ENCODE measurements at places on chromosomes 16 and 17.
A peak's percentile ranks its signal among the peaks of the same experiment; 100 is the strongest.

DNA sequence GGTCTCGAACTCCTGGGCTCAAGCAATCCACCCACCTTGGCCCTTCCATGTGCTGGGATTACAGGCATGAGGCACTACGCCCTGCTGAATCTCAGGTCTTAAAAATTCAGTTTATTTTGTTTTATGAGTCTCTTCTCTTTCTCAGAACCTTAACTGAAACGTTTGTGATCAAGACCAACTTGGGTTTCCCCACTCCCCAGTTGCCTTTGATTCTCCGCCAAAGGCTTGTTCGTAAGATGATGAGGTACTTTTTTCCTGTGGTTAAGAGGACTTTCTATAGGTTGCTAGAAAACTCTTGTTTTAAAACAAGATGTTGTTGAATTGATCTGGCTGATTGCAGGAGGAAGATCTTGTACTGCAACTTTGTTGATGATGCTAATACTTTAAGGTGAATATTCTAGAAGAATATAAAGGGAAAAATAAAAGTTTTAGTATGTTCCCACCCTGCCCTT, 11.7 kb downstream of the ABCC1 start:
- DNase-seq: no peak

DNA sequence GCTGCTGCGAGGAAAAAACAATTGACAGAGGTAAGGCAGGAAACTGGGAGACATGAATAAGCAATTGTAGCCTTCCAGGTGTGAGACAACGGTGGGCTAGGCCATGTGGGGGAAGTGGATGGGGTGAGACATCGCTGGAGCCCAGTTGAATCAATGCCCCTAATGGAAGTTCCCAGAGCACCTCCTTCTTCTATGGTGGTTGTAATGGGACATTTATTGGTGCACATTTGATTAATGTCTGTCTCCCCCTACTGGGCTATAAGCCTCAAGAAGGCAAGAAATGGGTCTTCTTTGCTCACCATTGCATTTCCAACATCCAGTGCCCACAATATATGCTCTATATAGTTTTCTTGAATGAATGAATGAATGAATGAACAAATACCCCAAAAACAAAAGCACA, 22.7 kb upstream of the CD300E start:
- no peak for DNase-seq

GRCh38 chr16:23929856-23930255, 94.1 kb downstream of the PRKCB start:
- DNase-seq: no peak

- DNase-seq: no peak
Measured at GRCh38 chr17:7011942-7012254, 526 bp upstream of the RNASEK start.

GRCh38 chr17:77836557-77837041, 121.9 kb upstream of the TNRC6C start:
- no peak for DNase-seq

DNA sequence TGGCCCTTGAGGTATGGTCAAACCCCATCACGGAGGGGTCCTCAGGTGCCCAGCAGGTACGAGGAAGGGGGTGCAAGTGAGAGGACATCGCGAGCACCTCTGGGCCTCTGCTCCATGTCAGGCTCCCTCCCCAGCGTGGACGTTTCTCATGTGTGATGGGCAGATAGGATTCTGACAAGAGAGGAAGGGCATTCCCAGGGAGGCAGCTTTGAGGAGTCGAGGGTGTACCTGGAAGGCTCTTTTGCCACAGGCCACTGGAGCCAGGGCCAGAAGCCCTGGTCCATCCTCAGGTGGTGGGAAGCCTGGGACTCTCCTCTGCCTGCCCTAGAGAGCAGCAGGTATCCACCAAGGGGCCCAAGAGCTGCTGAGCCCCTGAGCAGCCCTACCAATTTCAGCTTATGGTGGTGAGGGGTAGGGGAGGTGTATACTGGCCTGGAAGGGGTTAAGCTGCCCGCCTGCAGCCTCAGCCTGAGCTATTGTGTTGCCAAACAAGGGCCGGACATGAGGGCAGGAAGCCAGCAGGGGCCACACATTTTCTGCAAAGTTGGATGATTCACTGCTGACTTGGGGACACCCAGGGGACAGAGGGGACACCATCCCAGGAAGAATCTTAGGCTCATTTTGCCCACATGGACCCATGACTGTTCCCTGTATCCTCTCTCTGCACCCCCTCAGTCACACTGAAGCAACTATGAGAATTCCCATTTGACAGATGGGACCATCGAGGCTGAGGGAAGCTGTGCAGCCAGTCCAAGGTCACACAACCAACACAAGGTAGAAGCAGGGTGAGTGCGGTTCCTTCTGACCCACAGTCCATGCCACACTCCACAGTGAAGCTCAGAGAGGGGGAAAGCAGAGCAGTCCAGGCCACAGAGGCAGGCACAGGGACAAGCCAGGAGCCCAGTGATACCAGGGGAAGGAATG, 1.7 kb downstream of the CDH5 start:
- DNase-seq: no peak

DNA sequence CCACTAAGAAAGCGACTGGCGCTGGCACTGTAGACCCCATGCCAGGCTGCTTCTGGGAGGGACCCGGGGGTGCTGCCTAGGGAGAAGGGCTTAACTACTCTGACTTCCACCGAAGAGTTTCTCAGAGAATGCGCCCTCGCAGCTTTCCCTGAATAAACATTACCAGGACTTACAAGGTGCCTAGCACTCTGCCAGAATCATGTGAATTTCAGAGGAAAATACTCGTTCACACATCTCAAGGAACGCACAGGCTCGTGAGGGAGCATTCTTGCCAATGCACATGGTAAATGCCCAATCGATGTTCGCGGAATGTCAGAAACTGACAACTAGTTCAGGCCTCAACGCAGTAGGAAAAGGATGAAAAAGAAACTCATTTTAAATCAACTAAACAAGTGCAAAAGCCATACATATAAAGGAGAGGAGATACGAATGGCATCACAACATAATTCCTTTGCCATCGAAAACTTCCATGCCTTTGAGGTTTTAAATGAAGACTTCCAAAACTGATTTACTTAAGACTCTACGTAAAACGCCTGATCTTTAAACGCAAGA, 999 bp downstream of the CMC2 start:
- no peak for DNase-seq

DNA sequence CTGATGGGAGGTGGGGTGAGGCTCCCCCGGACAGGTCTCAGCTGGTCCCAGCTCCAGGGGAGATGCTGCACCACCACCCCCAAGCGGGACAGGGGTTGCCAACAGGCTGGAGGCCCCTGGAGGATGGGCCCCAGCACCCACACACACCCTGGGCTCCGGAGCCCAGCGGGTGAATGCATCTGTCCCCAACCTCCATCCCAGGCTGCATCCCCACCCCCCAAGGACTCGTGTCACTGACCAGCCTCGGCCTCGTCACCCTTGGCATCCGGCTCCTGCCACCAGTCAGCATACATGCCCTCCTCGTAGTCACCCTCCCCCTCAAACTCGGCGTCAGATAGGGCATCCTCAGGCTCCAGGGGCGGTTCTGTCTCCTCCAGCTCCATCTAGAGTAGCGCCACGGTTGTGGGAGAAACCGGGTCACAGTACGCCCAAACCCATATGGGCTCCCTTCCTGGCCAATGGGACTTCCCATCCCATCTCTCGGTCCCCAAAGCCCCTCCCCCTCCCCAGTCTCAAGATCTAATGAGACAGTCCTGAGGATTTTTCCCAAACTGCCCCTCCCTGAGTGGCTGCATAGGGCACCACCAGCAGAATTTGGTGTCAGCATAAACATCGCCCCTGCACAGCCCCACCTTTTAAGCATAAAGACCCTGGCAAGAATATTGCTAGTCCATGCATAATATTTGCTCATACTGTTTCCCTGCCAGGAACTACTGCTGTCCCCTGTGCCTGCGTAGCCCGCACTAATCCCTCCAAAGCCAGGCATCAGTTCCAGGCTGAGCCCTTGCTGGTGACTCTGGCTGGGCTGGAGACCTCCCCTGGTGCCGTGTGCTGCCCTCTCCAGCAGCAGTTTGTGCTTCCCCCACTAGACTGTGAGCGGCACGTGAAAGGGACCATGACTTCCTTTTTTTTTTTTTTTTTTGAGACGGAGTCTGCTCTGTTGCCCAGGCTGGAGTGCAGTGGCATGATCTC, 8.4 kb downstream of the P3H4 start:
- DNase-seq: no peak

DNA sequence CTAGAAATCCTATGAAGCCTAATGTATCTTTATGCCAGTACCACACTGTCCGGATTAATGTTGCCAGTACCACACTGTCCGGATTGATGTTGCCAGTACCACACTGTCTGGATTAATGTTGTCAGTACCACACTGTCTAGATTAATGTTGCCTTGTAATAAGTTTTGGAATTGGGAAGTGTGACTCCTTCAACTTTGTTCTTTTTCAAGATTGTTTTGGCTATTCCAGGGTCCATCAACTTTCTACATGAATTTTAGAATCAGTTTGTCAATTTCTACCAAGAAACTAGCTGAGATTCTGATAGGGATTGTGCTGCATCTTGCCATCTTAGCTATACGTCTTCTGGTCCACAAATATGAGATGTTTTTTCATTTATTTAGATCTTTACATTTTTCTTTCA, 68.7 kb downstream of the TBX4 start:
- DNase-seq: no peak

DNA sequence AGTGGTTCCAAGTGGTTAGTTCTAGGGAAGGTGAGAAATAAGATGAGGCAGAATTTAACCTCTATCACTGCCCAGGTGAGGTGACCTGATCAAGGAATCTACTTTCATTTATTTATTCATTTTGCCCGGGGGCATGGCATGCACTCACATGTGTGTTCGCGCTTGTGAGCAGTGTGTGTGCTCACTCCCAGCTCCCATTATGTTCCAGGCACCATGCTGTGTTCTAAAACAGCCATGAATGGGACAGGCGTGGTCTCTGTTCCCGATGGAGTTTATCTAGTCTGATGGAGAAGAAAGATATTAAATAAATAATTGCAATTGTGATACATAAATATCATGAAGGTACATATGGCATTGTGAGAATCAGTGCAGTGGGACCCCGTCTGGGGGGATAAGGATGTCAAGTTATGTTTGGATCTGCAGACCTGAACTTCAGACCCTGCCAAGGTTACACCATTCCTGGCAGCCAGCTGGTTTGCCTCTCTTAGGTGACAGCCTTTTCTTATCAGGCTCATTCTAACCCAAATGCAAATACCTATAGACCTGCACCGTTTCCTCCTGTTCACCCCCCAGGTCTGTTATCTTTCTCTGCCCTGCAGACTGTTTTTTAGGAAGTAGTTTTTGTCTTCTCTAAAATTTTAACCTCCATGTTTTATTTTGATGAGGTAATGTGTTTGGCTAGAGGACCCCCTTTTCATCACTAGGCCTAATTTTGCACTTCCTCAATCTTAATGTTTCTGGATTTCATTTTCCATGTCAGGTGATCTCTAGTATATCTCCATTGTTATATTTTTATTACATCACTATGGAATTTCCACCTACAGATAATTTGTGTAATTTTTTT, 11.8 kb downstream of the CYB5B start:
- DNase-seq: no peak

GRCh38 chr16:27740496-27741201, 190.7 kb downstream of the KATNIP start:
- no peak for DNase-seq

- no peak for DNase-seq
Measured at GRCh38 chr16:27381974-27382855, 19.8 kb upstream of the IL21R start.

GRCh38 chr17:77002103-77003045, 134.2 kb downstream of the MGAT5B start:
- DNase-seq: no peak

DNA sequence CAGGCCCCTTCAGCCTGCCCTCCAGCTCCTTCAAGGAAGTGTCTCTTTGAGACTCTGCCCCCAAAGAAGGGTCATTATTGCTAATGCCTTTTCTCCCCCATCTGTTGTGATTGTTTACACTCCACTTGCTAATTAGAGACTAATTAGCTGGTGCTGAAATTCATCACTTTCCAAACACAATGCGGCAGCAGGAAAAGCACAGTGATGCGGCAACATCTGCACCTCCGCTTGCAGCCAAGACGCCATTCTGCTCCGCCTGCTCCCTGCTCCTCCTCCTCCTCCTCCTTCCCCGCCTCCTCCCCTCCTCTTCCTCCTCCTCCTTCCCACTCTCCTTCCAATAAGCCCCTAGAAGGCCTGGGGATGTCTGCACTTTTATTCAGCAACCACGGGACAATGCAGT, 110.5 kb downstream of the SDK2 start:
- DNase-seq: no peak

DNA sequence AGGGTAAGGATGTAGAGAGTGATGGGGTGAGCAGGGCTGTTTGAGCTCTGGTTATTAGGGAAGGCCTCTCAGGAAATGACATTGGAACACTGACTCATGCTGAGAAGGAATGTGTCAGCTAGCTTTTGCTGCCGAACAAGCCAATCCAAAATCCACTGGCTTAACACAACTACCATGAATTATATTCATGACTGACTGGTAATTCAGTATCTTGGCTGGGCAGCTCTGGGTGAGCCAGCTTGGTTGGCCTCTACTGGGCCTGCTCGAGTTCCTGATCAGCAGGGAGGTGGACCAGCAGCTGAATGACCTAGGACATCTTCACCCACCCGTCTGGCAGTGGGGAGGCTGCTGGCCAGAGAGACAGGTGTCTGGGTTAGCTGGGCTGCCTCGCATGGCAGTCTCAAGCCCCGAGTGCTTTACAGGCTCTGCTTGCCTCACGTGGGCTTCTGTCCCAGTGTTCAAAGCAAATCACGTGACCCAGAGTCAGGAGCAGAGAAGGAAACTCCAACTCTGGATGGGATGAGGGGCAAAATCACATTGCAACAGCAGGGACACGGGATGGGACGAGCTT, 209.4 kb downstream of the KATNIP start:
- no peak for DNase-seq

DNA sequence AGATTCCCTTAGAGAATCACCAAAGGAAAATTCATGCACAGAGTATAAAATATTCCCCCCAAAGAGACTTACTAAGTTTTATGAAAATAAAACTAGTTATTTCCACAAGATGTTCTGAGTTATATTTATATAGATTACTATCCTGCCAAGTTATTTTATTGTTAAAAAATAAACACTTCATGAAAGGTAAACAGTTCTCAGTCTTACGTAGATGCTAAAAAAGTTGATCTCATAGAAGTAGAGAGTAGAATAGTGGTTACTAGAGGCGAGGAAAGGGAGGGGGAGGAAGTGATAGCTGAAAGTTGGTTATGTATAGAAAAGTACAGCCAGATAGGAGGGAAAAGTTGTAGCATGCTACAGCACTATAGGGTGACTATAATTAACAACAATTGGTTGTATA, 65.2 kb downstream of the USP32 start:
- DNase-seq: no peak

GRCh38 chr17:77465358-77466041, 324.7 kb downstream of the SEC14L1 start:
- peak; percentile 73 for DNase-seq

DNA sequence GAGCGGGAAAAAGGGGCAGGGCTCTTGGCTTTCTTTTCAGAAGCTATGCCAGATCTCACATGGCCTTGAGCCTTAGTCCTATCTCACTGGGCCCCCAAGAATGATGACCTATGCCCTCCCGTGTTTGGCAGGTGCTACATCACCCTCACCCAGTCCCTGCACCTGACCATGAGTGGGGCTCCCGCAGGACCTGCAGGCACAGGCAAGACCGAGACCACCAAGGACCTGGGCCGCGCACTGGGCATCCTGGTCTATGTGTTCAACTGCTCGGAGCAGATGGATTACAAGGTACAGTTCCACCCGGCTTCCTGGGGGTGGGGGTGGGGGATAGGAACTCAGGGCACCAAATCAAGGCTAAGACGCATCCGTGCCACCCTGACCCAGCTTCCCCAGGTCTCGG, 120.9 kb downstream of the DNAH9 start:
- DNase-seq: no peak
